ENCODE measurements at places on chromosomes 6 and 20.
A peak's percentile ranks its signal among the peaks of the same experiment; 100 is the strongest.

DNA sequence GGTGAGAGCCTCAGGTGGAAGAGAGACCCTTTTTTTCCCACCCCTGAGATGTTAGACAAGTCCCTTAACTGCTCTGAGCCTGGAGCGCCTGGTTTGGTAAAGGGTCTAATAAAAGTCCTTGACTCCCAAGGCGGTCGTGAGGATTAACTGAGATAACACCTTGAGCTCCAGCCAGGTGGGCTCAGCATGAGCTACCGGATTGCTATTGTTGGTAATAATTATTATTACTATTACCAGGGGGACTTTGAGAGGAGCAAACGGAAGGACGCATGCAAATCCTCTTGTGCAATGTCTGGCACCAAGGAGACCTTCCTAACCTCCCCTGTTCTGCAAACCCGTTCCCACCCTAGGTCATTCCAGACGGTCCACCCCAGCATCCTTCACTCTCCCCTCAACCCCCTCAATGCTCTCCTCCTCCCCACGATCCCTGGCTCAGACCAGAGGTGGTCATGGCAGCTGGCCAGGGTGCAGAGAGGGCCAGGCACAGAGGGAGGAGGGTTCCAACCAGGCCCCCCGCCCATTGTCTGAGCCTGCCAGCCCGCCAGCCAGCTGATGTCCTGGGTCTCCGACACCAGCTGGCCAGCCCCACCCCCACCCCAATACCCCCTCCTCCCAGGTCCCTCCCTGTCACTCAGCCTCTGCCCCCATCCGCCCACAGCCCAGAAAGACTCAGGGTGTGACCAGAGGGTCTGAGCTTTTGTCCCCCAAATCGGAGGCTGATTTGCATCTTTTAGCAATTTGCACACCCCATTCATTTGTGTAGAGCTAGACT lies 14.3 kb upstream of the CBFA2T2 start:
- DNase-seq: no peak

DNA sequence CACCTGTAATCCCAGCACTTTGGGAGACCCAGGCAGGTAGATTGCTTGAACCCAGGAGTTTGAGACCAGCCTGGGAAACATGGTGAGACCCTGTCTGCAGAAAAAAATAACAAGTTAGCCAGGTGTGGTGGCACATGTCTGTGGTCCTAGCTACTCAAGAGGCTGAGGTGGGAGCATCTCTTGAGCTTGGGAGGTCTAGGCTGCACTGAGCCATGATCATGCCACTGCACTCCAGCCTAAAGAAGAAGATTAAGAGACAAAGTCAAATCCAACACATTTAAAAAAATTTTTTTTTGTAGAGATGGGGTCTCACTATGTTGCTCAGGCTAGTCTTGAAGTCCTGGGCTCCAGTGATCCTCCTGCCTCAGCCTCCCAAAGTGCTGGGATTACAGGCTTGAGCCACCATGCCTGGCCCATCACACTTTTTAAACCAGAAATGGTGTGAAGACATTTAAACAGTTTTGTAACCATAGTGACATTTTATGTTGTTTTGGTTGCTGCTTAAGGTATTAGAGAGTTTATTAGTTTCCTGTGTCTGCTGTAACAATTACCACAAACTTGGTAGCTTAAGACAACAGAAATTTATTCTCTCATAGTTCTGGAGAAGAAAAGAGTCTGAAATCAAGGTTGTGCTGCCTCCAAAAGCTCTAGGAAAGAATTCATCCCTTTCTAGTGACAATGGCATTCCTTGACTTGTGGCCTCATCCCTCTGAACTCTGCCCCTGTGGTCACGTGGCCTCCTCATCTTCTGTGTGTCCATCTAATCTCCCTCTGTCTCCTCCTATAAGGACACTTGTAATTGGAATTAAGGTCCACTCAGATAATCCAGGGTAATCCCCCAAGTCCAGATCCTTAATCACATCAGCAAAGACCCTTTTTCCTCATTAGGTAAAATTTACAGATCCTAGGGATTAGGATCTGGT lies 104.6 kb upstream of the TNFAIP3 start:
- no peak for DNase-seq

GRCh38 chr6:39218868-39219567 lies 10.3 kb downstream of the KCNK5 start:
- DNase-seq: no peak

DNA sequence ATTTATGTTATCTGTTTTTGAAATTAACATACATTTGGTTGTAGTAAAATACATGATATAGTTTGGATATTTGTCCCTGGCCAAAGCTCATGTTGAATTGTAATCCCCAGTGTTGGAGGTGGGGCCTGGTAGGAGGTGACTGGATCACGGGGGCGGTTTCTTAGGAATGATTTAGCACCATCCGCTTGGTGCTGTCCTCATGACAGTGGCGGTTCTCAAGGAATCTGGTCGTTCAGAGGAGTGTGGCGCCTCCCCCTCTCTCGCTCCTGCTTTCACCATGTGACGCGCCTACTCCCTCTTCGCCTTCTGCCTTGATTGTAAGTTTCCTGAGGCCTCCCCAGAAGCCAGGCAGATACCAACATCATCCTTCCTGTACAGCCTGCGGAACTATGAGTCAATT lies 29.0 kb downstream of the CTCFL start:
- DNase-seq: no peak

DNA sequence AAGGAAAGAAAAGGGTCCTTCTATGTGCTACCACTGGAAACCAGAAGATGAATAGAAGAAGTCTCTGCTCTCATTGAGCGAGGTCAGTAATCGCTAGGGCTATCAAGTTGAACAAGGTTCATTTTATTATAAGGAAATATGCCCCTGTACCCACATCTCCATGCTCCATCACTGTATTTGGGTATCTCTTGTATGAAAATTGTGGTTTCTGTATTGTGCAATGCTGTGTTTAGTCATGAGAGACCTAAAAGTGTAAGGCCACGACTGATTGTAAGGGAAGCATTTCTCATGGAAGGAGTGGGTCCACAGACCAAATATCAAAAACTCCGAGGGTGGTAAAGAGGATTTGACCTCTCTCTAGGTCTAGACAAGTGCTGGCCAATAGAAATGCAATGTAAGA lies 3.6 kb upstream of the HS3ST5 start:
- DNase-seq: no peak

DNA sequence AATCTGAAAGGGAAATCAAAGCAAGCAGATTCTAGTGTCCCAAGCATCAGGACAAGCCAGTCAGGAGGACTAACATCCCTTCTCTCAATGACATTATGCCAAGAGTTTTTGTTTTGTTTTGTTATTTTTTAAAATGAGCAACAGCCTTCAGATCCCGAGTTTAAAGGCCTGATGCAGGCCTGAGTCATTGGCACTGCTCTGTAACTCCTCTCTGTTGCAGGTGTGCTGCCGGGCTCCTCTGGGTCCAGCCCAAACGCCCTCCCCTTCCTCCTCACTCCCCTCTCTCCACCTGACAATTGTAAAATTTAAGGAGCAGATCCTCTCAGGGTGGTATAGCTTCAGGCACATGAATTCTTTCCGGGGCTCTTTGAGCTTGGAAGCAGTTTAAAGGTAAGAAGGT lies 502.0 kb downstream of the BMP2 start:
- DNase-seq: no peak

DNA sequence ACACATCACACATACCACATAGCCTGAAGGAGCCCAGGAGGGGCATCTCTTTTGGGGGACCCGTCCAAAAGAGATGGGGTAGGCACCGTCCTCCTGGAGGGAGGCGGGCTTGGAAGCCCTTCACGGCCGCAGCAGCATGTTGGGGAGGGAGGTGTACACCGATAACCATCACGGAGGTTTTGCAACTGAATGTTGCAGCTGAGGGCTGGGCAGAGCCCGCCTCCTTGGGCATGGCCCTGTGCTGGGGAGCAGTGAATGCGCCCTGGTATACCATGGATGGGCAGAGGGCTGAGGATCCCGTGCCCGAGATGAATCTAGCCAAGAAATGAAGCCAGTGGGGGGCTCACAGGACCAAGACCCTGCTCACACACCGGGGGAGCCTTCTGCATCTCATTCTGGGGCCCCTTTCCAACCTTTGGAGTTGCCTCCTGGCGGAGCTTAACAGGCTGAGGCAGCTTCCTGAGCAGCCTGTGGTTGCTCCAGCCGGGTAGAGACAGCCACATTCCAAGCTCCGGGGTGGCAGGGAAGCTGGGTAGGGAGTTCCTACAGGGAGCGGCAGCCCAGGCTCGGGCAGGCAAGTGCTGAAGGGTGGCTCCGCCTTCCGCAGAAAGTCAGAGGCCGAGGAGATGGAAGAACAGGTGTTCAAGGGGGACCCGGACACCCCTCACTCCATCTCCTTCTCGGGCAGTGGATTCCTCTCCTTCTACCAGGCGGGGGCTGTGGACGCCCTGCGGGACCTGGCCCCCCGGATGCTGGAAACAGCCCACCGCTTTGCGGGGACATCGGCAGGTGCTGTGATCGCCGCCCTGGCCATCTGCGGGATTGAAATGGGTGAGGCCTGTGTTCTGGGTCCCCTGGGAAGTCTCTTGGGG lies at the start of gene PNPLA1:
TSS of gene PNPLA1 (plus strand) at position 227 of the 872 bp plus-strand sequence. CDS start at position 627, 400 bp downstream.
- no peak for DNase-seq

GRCh38 chr6:27066381-27066780 lies 181.1 kb upstream of the PRSS16 start:
- no peak for DNase-seq

- no peak for DNase-seq
Measured at GRCh38 chr20:47453167-47453782, 48.4 kb upstream of the NCOA3 start.

- no peak for DNase-seq
Measured at GRCh38 chr20:58384821-58385220, 4.2 kb upstream of the VAPB start.

GRCh38 chr6:11806561-11807317 lies 28.1 kb upstream of the ADTRP start:
- peak; percentile 11 for DNase-seq

GRCh38 chr20:48760403-48760983 lies 67.3 kb downstream of the PREX1 start:
- DNase-seq: peak; percentile 75

DNA sequence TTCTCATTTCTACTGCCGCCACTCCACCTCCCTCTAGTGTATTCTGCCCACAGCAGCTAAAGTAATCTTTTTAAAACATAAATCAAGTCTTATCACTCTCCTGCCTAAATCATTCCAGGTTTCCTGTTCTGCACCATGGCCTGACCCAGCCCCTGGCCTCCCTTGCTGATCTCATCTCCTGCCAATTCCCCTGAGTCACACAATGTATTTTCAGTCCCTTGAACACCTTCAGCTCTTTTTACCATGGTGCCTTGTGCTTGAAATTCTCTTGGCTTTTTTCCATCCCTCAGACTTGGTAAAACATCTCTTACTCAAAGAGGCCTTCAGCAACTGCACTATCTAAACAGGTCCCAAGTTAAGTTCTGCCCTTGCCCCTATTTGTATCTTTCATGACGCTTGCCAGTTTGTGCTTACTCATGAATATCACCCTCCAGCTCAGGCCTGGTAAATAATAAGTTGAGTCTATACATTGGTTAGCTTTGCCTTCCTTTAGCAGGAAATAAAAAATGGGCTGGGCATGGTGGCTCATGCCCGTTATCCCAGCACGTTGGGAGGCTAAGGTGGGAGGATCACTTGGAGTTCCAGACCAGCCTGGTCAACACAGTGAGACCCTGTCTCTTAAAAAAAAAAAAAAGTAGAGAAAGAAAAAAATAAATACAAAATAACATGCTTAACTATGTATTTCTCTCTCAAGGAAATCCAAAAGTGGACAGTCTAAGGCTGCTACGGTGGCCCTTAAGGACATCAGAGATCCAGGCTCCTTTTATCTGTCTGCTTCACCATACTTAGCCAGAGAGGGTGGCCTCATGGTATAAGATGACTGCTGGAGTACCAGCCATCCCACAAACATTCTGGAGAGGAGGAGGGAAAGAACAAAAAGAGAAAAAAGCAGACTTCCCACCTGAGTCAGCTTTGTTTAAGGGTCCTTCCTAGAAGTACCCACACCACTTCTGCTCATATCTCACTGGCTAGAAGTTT lies 62.2 kb downstream of the ARFGEF2 start:
- DNase-seq: no peak

GRCh38 chr6:2792330-2793110 lies 27.3 kb downstream of the WRNIP1 start:
- no peak for DNase-seq

GRCh38 chr6:6191476-6191875 lies 129.0 kb downstream of the F13A1 start:
- DNase-seq: no peak

DNA sequence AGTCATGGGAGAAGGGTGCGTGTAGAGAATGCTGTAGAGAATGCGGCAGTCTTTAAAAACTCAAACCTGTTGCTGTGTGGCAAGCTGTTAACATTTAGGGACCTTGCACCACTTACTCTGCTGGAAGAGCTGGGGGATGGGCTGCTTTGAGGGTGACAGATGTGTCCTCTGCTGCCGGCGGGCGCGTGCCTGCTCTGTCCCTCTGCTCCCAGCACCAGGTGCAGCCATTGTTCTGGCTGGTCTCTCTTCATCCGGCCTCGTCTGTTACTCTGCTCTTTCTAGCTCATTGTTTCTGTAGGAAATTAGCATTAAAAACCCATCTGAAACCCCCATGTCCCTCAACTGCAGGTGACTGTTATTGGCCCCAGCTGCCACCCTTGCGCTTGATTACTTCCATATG lies 78.5 kb downstream of the CBFA2T2 start:
- DNase-seq: no peak

DNA sequence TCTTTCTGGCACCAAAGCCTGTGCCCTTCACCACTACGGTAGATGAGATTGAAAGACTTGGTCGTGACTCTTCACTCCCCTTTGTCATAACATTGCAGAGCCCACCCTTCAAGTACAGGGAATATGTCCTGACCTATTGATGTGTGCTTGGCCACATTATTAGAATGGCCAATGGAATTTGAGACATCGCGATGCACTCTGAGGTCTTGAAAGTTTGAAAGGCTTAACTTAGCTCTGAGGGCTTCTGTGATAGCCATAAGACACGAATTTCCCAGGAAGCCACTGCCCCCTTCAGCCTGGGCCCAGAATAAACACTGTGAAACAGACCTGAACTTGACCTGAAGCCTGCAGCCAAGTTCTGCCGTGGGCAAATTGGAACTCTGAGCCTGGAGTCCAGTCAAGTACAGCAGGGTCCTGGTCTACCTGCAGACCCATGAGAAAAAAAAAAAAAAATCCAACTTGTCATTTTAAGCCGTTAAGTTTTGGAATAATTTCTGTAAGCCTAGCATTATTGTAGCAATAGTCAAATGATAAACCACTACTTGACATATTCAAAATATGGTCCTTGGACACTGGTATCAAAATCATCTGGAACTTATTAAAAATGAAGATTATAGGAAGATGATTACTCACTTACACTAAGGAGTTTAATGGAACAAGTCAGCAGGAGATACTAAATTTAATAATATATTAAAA lies 36.9 kb upstream of the TRAF3IP2 start:
- no peak for DNase-seq
